ENCODE measurements at places on chromosomes 7 and 10. TPM values are rescaled to one million over a fixed set of nuclear protein-coding genes. Genes with fewer than 3 reads are reported as not detected.

The SPDYE3 gene
- total RNA-seq, result not detected

DNA sequence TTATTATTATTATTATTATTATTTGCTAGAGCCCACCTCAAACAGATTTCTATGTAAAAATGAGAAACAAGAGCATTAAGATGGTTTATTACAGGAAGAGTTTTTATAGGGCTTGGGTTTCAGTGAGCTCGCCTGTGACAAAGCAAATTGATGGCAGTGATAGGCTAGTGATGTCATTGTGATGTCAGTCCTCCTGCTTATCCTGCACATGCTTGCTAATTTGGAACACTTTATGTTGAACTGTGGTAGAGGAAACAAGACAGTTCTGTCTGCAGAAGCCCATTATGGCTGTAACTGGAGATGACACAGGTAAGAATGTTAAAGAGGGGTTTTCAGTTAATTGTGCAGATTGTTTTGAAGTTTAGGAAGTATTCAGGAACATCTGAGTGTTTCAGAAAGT, 68.3 kb downstream of the CREM start:
- H3K27me3 ChIP-seq, result no peaks in the 10 kb centered on the region
- H3K27ac ChIP-seq, result peak overlapping the region; percentile 89
- H3K4me1 ChIP-seq, result peaks cover 27% of the 10 kb centered on the region
- peak overlapping the region; percentile 72 for H3K4me3 ChIP-seq
- peaks cover 10% of the 10 kb centered on the region for H3K36me3 ChIP-seq
- DNase-seq, result no peak

- peaks cover 29% of the 10 kb centered on the region for H3K36me3 ChIP-seq
- no peak overlapping the region for H3K4me3 ChIP-seq
- DNase-seq, result no peak
- H3K27me3 ChIP-seq, result no peaks in the 10 kb centered on the region
Measured at GRCh38 chr7:105643851-105644250, 62.6 kb upstream of the EFCAB10 start.

The SCIN gene
- 1.2 TPM for total RNA-seq

GRCh38 chr10:112913661-112914287, 36.3 kb upstream of the TCF7L2 start:
- H3K36me3 ChIP-seq, result no peaks in the 10 kb centered on the region
- H3K4me3 ChIP-seq, result no peak overlapping the region
- H3K4me1 ChIP-seq, result peaks cover 54% of the 10 kb centered on the region
- H3K27me3 ChIP-seq, result peaks cover 75% of the 10 kb centered on the region
- DNase-seq, result no peak

DNA sequence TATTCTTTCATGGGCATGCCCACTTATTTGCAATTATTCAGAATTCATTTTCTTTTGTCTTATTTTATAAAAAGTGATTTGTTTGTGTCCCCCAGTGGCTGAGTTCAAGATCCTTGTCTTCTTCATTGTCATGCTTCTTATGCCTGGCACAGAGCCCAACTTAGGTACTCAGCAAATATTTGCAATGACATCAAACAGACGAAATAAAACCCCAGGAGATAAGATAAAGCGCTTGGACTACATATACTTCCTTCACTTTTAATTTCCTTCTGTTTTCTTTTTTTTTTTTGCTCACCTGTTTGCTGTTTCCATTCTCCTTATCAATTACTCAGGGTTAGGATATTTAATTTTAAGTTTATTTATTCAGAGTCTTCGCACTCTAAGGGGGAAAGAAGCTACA, 225.0 kb downstream of the SDHAF3 start:
- H3K4me1 ChIP-seq, result peaks cover 9% of the 10 kb centered on the region
- no peak for DNase-seq
- H3K27ac ChIP-seq, result no peak overlapping the region
- no peak overlapping the region for H3K4me3 ChIP-seq
- H3K27me3 ChIP-seq, result no peaks in the 10 kb centered on the region

GRCh38 chr7:45048748-45049147, 40.0 kb downstream of the NACAD start:
- no peaks in the 10 kb centered on the region for H3K4me1 ChIP-seq
- H3K27ac ChIP-seq, result no peak overlapping the region
- DNase-seq, result no peak

GRCh38 chr10:132945125-132945893, 2.9 kb upstream of the CFAP46 start:
- no peaks in the 10 kb centered on the region for H3K36me3 ChIP-seq
- DNase-seq, result no peak
- no peak overlapping the region for H3K4me3 ChIP-seq
- peak overlapping the region; percentile 53 for H3K27ac ChIP-seq
- H3K27me3 ChIP-seq, result peaks cover 3% of the 10 kb centered on the region

DNA sequence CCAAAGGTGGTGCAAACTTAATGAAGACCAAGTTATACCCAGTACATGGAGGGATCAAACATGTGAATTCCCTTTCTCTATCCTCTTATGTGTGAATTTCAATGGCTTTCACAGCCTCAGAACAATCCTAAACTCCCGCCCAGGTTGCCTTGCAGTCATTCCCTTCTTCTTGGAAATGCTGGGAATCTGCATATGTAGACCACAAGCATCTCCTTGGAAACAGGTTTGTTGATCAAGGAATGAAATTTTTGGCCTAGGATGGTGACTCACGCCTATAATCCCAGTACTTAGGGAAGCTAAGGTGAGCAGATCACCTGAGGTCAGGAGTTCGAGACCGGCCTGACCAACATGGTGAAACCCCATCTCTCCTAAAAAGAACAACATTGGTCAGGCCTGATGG, 77.8 kb upstream of the ABI1 start:
- DNase-seq, result no peak
- no peak overlapping the region for H3K27ac ChIP-seq
- H3K27me3 ChIP-seq, result no peaks in the 10 kb centered on the region

GRCh38 chr10:21205328-21205727, 308.2 kb upstream of the NEBL start:
- H3K4me3 ChIP-seq, result no peak overlapping the region
- no peaks in the 10 kb centered on the region for H3K27me3 ChIP-seq
- peaks cover 5% of the 10 kb centered on the region for H3K4me1 ChIP-seq
- peaks cover 9% of the 10 kb centered on the region for H3K36me3 ChIP-seq

GRCh38 chr10:17851611-17852010, 42.5 kb downstream of the MRC1 start:
- H3K4me1 ChIP-seq, result peaks cover 12% of the 10 kb centered on the region
- H3K4me3 ChIP-seq, result no peak overlapping the region
- no peak overlapping the region for H3K27ac ChIP-seq
- H3K36me3 ChIP-seq, result no peaks in the 10 kb centered on the region
- H3K27me3 ChIP-seq, result no peaks in the 10 kb centered on the region

DNA sequence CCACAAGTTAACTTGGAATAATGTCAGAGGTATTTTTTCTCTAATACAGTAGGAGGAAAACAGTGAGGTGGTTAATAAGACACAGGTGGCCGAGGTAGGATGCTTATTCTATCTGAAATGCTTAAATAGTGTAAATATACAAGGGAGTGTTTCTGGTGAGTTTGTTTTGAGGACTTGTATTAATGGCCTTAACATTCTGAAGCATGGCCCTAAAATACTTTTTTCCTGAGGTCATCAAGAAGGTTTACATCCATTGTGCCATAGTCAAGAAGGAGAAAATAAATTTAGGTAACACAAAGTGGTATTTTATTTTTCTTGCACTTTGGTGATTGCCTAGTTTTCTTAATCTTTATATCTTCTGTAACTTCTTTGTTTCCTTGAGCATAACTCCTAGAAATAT, 18.8 kb downstream of the GNAI1 start:
- 0 out of 2 replicates have a peak overlapping the region, but pooled peaks have one; percentile 30 for H3K27ac ChIP-seq
- no peaks in the 10 kb centered on the region for H3K36me3 ChIP-seq
- no peak overlapping the region for H3K4me3 ChIP-seq
- H3K4me1 ChIP-seq, result peaks cover 73% of the 10 kb centered on the region

- H3K4me1 ChIP-seq, result peaks cover 36% of the 10 kb centered on the region
- peaks cover 27% of the 10 kb centered on the region for H3K36me3 ChIP-seq
- no peaks in the 10 kb centered on the region for H3K27me3 ChIP-seq
- peak overlapping the region; percentile 82 for H3K4me3 ChIP-seq
Measured at GRCh38 chr10:5449227-5449626, 36.9 kb downstream of the NET1 start.

DNA sequence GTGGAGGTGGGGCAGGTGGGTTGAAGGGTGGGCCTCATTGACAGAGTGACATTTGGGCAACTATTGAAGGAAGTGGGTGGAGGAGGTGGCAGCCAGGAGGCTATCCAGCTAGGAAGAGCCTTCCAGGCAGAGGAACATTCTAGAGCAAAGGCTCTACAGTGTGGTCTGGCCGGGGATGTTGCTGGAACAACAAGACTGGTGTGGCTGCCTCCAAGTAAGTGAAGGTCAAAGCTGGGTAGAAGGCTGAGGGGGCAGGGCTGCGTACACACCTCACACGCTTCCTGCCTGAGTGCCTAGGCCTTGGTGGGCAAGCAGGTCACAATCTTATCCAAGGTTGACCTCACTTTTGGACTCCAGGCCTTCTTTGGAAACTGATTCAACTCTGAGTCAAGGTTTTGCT, 6.6 kb downstream of the CPA1 start:
- DNase-seq, result no peak
- H3K4me3 ChIP-seq, result no peak overlapping the region
- peaks cover 5% of the 10 kb centered on the region for H3K36me3 ChIP-seq
- H3K4me1 ChIP-seq, result no peaks in the 10 kb centered on the region
- H3K27me3 ChIP-seq, result no peaks in the 10 kb centered on the region

GRCh38 chr7:149886018-149886415, 12.2 kb downstream of the ATP6V0E2 start:
- no peak overlapping the region for H3K4me3 ChIP-seq
- no peak overlapping the region for H3K27ac ChIP-seq
- no peak for DNase-seq
- H3K4me1 ChIP-seq, result peaks cover 17% of the 10 kb centered on the region

DNA sequence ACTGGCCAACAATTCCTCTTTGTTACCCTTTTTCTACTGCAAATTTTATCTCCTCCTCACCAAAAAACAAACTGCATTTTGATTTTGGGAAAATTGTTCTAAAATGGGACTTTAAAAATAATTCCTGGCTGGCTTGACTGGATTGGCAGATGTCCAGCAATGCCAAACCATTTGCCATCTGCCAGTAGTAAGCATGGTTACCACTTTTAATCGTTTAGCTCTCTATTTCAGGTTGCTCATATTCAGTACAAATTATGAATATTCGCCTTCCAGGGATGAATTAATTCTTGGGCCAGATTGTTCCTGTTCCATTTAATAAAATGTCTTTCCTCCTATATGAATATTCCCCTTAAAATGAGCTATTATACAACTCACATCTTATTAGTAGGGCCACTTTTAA, 35.7 kb downstream of the SMNDC1 start:
- no peak for DNase-seq
- H3K4me1 ChIP-seq, result peaks cover 6% of the 10 kb centered on the region

DNA sequence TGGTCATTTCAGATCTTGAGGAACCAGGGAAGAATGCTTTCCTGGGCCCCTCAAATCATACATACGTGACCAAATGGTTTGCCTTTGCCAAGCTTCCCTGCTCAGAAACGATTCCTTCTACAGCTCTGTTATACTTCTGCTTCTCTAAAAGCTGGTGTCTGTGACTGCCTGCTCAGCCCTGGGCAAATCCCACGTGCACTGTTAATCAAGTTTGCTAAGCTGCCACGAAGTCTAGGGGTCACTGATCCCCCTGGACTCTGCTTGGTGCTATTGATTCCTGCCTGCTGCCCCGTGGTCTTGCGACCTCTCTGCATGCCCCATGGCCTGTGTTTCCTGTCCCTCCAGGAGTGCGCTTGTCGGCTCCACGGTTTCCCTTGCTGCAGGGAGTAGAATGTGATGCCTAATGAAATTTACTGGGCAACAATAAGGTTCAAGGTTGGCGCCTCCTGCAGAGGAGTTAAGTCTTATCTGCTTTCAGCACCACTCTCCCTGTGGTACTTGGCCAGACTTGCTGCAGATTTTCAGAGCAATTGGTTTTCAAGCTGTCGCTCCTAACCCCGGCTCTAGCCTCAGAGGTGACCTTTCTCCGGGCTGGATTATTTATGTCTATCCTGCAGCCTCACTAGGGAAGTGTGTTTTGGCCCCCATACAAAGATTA, 201.6 kb upstream of the FZD8 start:
- peaks cover 27% of the 10 kb centered on the region for H3K4me1 ChIP-seq
- H3K36me3 ChIP-seq, result peaks cover 13% of the 10 kb centered on the region
- peak overlapping the region; percentile 50 for H3K27ac ChIP-seq
- H3K27me3 ChIP-seq, result no peaks in the 10 kb centered on the region
- DNase-seq, result peak; percentile 12
- no peak overlapping the region for H3K4me3 ChIP-seq
